ENCODE measurements at places on chromosomes 5 and 9. TPM values are rescaled to one million over a fixed set of nuclear protein-coding genes. Genes with fewer than 3 reads are reported as not detected.

MEIKIN gene
- not detected for total RNA-seq

DNA sequence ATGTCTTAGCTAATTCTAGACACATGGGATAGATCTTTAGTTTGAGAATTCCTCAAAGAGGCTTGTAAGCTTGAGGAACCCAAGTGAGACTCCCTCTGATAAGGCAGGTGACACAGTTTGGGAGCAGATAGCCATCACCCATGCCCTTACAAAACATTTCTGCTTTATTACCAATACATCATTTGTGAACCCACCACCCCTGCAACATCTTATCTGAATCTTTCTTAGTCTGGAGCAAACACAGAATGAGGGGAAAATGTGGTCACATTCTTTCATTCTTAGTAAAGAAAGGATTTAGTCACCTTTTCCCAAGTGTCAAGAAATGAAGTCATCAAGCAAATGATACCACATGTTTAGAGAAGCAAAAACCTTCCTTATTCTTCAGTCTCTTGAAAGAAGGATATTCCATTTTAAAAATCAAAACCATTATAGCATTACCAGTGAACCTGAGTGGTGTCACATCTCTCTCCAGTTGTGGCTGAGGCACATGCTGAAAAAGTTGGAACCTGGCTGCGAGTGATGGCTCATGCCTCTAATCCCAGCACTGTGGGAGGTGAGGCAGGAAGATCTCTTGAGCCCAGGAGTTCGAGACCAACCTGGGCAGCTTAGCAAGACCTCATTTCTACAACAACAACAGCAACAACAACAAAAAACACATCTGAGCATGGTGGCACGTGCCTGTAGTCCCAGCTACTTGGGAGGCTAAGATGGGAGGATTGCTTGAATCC is 65.9 kb downstream of the PRKACG start:
- H3K27ac ChIP-seq: no peak overlapping the region
- H3K27me3 ChIP-seq: no peaks in the 10 kb centered on the region
- H3K4me1 ChIP-seq: no peaks in the 10 kb centered on the region
- H3K36me3 ChIP-seq: peaks cover 5% of the 10 kb centered on the region
- H3K4me3 ChIP-seq: no peak overlapping the region
- no peak for DNase-seq

- no peak overlapping the region for H3K4me3 ChIP-seq
- no peaks in the 10 kb centered on the region for H3K4me1 ChIP-seq
- no peak overlapping the region for H3K27ac ChIP-seq
- no peak for DNase-seq
Measured at GRCh38 chr5:40572391-40572790, 107.3 kb upstream of the PTGER4 start.

GRCh38 chr5:39933061-39933460 is 508.3 kb upstream of the DAB2 start:
- no peak for DNase-seq
- no peaks in the 10 kb centered on the region for H3K36me3 ChIP-seq
- no peaks in the 10 kb centered on the region for H3K27me3 ChIP-seq
- no peak overlapping the region for H3K4me3 ChIP-seq
- H3K27ac ChIP-seq: no peak overlapping the region
- H3K4me1 ChIP-seq: no peaks in the 10 kb centered on the region

- H3K4me1 ChIP-seq: no peaks in the 10 kb centered on the region
- no peak overlapping the region for H3K27ac ChIP-seq
- DNase-seq: no peak
- H3K27me3 ChIP-seq: no peaks in the 10 kb centered on the region
Measured at GRCh38 chr5:74241751-74242140, 398.8 kb downstream of the ENC1 start.

DNA sequence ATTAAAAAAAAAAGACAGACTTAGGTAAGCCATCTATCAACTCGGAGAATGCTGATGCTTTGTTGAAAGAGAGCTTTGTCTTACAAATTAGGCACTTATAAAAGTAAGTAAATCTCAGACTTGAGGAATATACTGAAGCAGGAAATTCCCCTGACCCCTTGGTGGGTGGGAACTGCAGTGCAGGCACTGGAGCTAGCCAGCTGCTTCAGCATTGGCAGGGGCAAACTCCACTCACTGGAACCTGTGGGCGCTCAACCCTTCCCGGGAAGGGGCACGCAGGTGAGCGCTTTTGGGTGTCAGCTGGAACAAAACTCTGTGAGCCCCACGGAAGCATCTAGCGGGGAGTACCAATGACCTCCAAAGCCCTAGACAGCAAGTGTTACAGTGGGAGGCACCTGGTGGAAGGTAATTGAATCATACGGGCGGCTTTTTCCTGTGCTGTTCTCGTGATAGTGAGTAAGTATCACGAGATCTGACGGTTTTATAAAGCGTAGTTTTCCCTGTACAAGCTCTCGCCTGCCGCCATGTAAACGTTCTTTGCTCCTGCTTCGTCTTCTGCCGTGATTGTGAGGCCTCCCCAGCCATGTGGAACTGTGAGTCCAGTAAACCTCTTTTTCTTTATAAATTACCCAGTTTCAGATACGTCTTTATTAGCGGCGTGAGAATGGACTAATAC is 628.0 kb upstream of the CDH18 start:
- no peaks in the 10 kb centered on the region for H3K4me1 ChIP-seq
- no peak overlapping the region for H3K27ac ChIP-seq
- no peak overlapping the region for H3K4me3 ChIP-seq
- DNase-seq: no peak
- H3K36me3 ChIP-seq: no peaks in the 10 kb centered on the region
- H3K27me3 ChIP-seq: no peaks in the 10 kb centered on the region

- peaks cover 3% of the 10 kb centered on the region for H3K36me3 ChIP-seq
- no peak for DNase-seq
- H3K27me3 ChIP-seq: no peaks in the 10 kb centered on the region
- H3K27ac ChIP-seq: no peak overlapping the region
- no peaks in the 10 kb centered on the region for H3K4me1 ChIP-seq
Measured at GRCh38 chr5:65695896-65696295, 26.0 kb downstream of the SGTB start.
